ENCODE measurements at places on chromosomes 12 and 14.

DNA sequence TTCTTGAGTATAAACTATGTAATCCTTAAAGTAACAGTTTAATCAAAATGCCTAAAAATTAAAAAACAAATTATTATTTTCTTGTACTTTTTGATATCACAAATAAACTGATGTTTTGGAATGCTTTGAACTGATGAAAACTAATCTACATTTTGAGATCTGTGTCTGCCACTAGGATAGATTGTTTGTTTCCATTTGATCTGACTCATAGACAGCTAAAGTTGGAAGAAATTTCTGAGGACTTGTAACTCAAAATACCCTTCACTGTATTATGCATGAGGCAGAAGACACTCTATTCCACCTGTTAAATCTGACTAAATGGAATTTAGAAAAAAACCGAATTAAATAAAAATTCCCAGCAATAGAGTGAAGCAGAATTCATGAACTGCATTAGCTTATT, 1400.0 kb upstream of the FLRT2 start:
- no peak for DNase-seq

DNA sequence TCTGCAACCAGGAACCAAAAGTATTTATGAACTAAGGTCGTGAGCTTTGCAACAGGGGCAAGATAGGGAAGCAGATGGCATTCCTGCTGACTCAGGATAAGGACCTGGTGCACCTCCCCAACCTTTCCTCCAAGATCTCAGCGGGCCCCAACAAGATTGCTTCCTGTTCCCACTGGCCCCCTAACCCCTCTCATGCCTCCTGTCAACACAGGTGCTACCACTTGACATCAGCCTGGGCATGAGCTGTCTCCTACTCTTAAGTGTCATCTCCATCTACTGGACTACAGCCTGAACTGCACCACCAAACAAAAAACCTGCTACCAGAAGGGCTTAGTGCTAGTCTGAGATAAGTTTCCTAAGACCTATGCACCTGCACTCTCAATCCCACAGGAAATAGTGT, 32.7 kb downstream of the MED6 start:
- no peak for DNase-seq

DNA sequence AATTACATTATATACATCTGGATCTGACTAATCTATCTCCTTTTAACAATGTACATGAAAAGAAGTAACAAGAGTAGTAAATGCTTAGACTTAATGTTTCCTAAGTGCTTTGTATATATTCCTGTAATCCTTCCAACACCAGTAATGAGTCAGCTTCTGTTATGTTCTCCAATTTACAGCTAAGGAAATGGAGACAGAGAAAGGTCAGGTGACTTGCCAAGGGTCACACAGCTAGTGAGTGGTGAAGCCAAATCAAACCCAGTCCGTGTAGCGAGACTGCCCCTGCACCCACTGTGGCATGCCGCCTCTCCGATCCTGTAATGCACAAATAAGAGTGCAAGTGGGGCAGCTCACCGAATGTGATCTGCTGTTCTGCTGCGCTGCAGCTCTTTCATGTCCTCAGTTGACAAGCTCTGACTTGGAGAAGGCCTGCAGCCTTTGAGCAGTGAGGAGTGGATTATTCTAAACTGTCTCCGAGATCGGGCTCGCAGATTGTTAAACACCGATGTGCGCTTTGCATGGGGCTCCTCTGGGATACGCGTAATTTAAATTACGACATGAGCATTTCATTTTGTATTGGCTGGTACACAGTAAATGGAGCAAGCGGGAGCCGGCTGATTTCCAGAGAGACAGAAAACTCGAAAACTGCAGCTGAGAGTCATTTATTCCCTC, 65.1 kb upstream of the KTN1 start:
- no peak for DNase-seq

- no peak for DNase-seq
Measured at GRCh38 chr12:85829391-85829790, 6.8 kb downstream of the RASSF9 start.

GRCh38 chr12:123948796-123949769, 23.5 kb downstream of the CCDC92 start:
- no peak for DNase-seq

- no peak for DNase-seq
Measured at GRCh38 chr12:24561411-24561871, 387.5 kb downstream of the BCAT1 start.

GRCh38 chr14:24182110-24182882, 6.3 kb downstream of the IPO4 start:
- no peak for DNase-seq

DNA sequence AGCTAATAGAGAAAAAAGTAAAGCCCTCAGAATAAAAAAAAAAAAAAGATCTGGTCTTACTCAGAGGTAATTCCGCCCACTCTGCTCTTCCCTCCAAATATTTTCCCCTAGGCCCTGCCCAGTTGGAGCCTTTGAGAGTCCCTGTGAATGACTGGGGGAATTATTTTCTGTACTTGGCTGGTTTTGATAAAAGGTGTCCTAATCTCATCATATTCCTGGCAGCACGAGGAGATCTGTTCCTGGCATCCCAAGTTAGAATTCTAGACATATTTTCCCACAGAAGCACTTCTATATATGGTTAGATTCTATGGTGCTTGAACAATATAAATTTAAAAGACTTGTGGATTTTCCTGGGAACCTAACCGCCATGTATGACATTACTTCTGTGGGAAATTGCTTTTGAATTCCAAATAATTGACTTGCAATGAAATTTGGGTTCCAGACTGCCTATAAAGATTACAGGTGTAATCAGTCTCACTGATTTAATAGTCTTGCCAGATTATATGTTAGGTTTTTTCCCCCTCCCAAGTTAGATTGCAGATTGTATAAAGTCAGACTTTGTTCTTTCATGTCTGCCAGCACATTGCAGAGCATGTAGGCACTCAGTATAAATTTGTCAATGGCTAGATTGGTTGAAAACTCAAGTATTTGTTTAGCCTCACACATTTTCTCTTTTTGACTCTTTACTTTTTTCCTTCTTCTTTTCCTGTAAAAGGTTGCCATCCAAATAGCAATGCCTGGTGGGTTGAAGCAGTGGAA, 12.3 kb downstream of the GPX2 start:
- no peak for DNase-seq

DNA sequence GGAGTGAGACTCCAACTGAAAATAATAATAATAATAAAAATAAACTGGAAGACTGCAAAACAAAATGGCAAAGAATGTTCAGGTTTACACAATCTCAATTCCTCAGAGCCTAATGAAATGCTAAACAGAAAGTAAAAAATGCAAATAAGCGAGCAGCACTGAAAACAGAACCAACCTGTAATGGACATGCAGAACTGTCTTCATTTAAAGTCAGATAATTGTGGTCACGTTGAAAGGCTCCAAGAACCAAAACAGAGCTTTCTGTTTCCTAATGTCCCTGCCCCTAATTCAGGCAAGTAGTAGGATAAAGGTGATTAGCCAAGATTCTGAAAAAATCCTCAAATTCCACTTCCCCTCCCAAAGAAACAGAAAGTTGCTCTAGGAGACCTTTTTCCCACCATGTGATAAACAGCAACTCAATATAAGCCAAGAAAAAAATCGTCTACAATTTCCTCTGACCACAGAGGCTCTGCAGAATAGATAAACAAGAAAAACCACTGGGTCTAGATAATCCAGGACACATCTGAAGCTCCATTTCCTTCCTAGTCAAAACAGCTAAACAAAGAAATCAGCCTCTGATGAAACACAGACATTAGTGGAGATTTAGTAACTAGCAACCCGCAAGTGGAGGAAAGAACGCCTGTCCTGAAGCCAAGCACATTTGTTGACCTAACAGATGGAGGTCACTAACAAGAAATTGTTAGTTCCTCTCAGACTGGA, 3.0 kb downstream of the MIS18BP1 start:
- no peak for DNase-seq

GRCh38 chr12:56529656-56530055, 8.0 kb downstream of the RBMS2 start:
- DNase-seq, result no peak
